Fibroblast of upper back skin (primary cell): ENCODE measurements at places on chromosomes 12 and 14.

DNA sequence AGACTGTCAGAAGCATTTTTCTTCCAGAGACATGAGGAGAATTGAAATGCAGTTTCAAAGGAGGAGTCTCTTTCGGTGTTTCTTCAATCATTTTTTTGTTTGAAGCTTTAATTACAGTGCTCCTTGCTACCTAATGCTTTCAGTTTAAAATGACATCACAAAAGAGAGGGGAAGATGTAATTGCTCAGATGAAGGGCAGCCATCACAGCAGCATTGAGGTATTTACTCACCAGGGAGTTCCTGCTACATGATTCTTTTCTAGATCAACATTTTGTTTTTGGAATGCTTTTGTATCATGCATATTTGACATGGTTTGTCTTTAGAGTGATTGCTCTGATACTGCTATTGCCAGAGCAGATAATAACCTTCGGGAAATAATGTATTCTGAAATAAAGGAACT is 28.6 kb downstream of the FLRT2 start:
- DNase-seq, result no peak

GRCh38 chr12:118999107-118999506 is 17.8 kb downstream of the SRRM4 start:
- no peak for DNase-seq

DNA sequence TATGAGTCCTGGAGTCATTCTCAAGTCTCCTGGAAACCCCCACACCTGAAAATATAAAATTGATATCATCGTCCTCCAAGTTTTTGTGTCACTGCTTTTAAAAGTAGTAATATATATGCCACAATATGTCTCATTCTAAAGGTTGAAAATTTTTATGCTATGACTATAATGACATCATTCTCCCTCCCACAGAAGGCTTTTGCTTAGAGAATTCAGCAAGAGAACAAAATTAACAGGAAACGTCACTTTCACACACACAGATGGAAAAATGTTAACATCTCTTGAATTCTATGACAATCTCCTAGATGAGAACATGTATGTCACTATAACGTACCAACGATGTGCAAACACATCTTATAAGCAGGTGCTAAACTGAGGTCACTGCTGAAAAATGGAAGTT is 498.3 kb downstream of the FOXG1 start:
- no peak for DNase-seq

GRCh38 chr14:90409209-90409730 is 12.4 kb downstream of the CALM1 start:
- peak; percentile 96 for DNase-seq

- peak; percentile 91 for DNase-seq
Measured at GRCh38 chr12:81668475-81668874, 90.7 kb downstream of the PPFIA2 start.

GRCh38 chr14:58752289-58752688 is 114.5 kb downstream of the DACT1 start:
- no peak for DNase-seq

DNA sequence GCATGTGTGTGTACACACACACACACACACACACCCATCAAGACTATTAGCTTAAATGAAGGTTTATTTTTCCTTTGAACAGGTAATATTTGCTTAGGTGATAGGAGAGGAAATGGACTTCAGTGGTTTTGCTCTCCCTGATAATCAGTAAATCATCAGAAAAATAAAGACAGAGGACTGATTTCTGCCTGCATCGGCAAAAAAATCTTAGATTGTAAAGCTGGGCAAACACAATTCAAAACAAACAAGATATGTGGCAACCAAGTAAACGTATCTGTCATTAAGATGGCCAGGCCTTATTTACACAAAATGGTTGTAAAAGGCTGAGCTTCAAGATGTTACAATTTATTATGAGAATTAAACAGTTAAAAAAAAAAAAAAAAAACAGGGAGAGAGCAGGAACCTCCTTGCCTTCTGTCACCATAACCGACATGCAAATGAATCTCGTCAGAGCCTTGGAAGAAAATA is 31.3 kb downstream of the PRKD1 start:
- DNase-seq, result no peak

DNA sequence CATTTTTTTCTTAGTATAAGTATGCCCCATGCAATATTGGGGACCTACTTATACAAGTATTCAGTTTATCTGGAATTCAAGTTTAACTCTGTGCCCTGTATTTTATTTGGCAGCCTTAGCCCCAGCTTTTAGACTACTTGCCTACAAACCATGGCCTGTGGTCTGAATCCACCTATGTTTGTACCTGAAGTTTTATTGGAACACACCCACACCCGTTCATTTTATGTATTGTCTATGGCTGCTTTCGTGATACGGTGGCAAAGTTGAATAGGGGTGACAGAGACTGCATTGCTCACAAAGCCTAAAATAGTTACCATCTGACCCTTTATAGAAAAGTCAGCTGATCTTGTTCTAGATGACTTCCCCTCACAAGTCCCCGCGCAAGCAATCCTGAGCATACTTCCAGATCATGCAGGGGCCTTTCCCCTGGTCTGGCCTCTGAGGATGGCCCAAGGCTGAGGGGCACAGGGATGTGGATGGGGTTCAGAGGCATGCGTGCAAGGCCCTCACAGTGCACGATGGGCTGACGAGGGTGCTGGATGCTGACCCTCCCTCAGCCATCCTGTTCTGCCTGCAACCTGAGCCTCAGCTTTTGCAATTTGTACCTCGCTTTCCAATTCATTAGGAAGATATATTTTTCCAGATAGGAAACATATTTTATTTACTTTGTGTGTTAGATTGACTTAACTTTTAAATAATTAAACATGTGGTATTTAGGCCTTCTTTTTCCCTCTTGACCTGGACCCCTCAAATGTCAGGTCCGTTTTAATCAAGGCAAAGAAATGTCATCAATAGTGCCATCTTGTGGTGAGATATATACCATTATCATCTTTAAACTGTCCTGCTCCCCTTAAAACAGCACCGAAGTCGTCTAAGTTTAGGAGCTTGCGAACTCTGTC is 527.3 kb upstream of the CCDC196 start:
- DNase-seq, result peak; percentile 28

DNA sequence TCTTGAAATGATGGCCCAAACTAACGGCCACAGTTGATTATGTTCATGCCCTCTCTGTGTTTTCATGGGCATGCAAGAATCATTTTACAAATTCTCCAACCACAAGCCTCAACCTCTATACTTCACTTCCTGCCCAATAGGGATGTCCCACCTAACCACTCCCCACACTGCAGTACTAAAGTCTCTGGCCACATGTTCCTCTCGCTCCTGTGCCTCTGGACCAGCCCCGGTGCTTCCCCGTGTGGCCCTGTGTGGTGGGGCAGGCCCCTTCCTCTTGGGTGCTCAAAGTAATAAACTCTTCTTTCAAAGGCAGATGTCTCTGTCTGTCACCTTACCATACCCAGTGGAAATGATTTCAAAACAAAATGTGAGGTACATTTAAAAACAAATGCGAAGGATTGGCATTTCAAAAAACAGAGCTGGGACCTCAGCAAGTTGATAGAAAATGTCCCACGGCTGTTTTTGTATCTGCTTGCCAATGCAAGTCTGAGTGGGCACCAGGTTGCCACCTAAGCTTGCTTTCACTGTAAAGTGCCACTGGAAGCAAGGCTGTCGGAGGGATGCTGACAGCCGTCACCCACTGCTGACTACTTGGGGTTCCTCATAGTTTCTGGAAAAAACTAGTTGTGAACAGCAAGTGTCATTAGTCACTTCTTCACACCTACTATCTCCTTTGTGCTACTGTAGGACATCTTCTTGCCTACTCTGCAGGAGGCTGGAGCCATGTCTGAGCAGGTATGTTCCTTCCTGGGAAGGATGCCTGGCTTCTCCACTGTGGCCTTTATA is 8.2 kb upstream of the SERPINA11 start:
- DNase-seq, result no peak

- no peak for DNase-seq
Measured at GRCh38 chr12:14694970-14695369, 1.4 kb downstream of the GUCY2C start.

- DNase-seq, result no peak
Measured at GRCh38 chr12:48030173-48030650, 25.9 kb upstream of the COL2A1 start.

GRCh38 chr12:58425481-58426392 is 484.4 kb downstream of the ATP23 start:
- DNase-seq, result peak; percentile 96

DNA sequence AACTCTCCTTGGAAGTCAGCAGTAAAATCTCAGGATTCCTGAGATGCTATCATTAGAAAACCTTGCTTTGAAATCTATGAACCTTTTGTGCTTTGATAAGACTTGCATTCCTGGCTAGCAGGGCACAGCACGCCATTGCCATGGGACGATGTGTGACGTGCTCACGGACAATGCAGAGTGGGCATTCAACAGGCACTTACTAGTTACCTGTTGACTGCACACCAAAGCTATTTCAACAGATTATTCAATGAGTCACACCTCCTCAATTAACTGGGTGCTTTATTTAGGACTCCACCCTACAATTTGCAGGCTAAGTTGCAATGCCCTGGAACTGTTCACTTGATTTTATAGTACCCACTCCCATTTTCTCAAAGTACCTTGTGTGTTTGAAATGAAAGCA is 11.3 kb downstream of the NOS1 start:
- no peak for DNase-seq

GRCh38 chr14:38310420-38310995 is 54.6 kb upstream of the CLEC14A start:
- DNase-seq, result no peak

GRCh38 chr12:81956468-81956860 is 197.3 kb upstream of the PPFIA2 start:
- no peak for DNase-seq

- DNase-seq, result no peak
Measured at GRCh38 chr14:32491416-32492016, 162.4 kb downstream of the AKAP6 start.

GRCh38 chr12:111352296-111352993 is 16.4 kb downstream of the PHETA1 start:
- DNase-seq, result no peak

GRCh38 chr12:22821985-22822384 is 197.0 kb downstream of the ETNK1 start:
- DNase-seq, result no peak

GRCh38 chr14:101916816-101917412 is 47.5 kb upstream of the DYNC1H1 start:
- no peak for DNase-seq

- DNase-seq, result no peak
Measured at GRCh38 chr14:55620277-55620676, 40.3 kb downstream of the KTN1 start.

DNA sequence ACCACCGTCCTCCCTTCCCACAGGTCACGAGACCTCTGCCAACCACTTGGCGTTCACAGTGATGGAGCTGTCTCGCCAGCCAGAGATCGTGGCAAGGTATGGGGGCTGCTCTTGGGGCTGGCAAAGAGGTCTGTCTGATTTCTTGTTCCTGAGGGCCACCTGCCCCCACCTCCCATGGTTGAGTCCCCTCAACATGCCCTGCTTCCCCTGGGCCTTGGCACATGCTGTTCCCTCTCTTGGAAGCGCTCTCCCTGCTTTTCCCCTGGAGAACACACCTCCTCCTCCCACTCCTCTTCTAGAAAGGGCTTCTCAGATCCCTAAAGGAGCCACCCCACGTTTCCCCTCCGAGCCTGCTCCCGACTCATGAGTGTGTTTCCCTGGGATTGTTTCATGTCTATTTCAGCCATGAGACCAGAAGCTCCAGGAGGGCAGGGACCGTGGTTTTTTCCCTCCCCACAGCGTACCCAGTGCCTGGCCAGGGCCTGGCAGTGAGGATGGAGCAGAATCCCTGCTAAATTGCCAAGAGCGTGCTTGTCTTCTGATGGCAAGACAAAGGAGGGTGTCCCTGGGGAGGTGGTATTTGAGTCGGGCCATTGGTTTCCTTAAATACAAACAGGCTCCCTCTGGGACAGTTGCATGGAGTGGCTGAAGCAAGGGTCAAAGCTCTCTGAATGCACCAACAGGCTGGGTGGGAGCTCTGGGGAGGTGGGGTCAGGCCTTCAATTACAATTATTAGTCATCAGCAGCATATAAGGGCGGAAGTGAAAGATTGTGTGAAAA is 34.1 kb downstream of the CYP46A1 start:
- DNase-seq, result no peak

GRCh38 chr14:52463375-52463774 is 88.9 kb downstream of the TXNDC16 start:
- no peak for DNase-seq

DNA sequence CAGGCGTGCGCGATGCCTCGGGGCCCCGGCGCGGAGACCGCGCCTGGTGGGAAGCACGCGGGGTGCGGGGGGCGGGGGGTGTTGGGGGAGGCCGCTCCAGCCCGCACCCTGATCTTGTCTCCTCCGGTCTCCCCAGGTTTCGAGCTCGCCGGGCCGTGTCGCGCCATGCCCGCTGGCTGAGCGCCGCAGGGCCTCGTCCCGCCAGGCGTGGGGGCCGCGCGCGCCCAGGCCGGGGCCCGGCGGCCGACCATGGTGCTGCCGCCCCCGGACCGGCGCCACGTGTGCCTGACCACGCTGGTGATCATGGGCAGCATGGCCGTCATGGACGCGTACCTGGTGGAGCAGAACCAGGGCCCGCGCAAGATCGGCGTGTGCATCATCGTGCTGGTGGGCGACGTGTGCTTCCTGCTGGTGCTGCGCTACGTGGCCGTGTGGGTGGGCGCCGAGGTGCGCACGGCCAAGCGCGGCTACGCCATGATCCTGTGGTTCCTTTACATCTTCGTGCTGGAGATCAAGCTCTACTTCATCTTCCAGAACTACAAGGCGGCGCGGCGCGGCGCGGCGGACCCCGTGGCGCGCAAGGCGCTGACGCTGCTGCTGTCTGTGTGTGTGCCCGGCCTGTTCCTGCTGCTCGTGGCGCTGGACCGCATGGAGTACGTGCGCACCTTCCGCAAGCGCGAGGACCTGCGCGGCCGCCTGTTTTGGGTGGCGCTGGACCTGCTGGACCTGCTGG is 2.4 kb downstream of the TMEM121 start:
- DNase-seq, result no peak

GRCh38 chr12:2114071-2114470 is 61.3 kb downstream of the CACNA1C start:
- DNase-seq, result no peak

- peak; percentile 59 for DNase-seq
Measured at GRCh38 chr12:6337958-6338433, 3.9 kb downstream of the TNFRSF1A start.

GRCh38 chr12:19639781-19640415 is 200.6 kb downstream of the AEBP2 start:
- DNase-seq, result no peak

- no peak for DNase-seq
Measured at GRCh38 chr14:75143761-75144527, 17.1 kb upstream of the NEK9 start.

DNA sequence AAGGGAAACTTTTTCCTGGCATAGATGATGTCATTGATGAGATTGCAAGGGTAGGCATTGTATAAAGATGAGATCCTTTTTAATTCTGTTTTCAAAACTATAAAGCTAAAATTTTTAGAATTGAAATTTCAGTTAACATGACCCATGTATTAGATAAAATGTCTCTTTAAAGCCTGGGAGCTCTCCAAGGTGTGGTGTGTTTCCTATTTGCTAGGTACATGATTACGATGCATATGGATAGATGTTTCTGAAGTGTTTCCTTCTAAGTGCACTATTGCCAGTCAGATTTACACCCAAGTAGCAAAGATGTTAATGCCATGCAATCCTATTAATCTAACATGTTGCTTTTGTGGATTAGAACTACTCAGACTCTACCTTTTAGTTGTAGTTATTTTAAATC is 834.7 kb downstream of the DIO2 start:
- no peak for DNase-seq

GRCh38 chr12:1544996-1545700 is 49.2 kb downstream of the FBXL14 start:
- DNase-seq, result peak; percentile 42

GRCh38 chr12:13197526-13198143 is 1.1 kb downstream of the EMP1 start:
- no peak for DNase-seq
